Dorsolateral prefrontal cortex (tissue), 122 donors: ENCODE measurements at places on chromosomes 11 and 22.

GRCh38 chr11:79973721-79974617 lies 533.1 kb upstream of the TENM4 start:
- no peak for DNase-seq

- DNase-seq = peak; percentile 26
Measured at GRCh38 chr11:125062931-125063428, at the start of gene SLC37A2. Gene SLC37A2 (plus strand): TSS chr11:125063305. CDS start chr11:125063368, 63 bp downstream.

GRCh38 chr11:127898422-127899365 lies 688.7 kb downstream of the ETS1 start:
- DNase-seq = no peak

- DNase-seq = no peak
Measured at GRCh38 chr11:9046481-9046880, 42.7 kb upstream of the NRIP3 start.
